Stimulated activated CD8-positive, alpha-beta memory T cell treated with anti-CD3 and anti-CD28 coated beads, Interleukin-7, amount 100 ng/mL, for 1 hour (primary cell): ENCODE measurements at places on chromosomes 7 and 10.

GRCh38 chr7:111892588-111892987 is 313.6 kb downstream of the DOCK4 start:
- no peak for DNase-seq

- DNase-seq: no peak
Observed at GRCh38 chr10:104608091-104608828, 32.8 kb upstream of the SORCS3 start.

DNA sequence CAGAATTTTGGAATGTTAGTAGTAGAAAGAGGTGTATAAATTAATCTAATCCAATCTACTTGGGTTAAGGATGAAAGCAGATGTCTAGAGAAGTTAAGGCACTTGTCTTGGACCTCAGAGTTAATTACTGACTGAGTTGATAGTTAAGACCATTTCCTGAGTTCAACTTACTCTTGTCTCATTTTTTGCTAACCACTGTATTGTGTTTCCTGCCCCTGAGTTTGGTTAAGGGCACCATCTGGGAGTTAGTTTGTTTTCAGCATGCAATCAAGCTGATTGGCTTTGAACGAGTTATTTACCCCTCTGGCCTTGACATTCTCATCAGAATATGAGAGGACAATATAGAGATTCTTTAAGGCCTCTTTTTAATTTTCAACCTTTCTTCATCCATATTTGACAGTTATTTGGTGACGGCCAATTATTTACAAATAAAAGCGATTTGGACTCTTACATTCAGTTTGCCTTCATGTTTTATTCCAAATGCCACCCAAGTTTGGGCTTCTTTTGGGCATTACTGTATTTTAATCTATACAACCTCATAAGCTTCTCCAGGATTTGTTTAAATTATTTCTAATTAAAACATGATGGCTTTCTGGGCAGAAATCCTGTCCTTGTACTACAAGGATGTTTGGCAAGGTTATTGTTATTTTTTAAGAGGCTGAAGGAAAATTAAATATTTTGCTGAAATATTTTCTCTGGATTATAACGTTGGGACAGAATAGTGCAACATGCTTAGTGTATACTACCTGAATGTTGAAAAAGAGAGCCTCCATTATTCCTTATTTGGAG is 225.0 kb downstream of the CACNB2 start:
- DNase-seq: no peak

- no peak for DNase-seq
Observed at GRCh38 chr7:46461334-46461777, 540.3 kb upstream of the IGFBP3 start.

GRCh38 chr7:18126281-18126680 is 98.6 kb upstream of the PRPS1L1 start:
- no peak for DNase-seq

- no peak for DNase-seq
Observed at GRCh38 chr10:48880016-48880705, 59.5 kb downstream of the LRRC18 start.
